K562 (cell line): ENCODE measurements at places on chromosomes 13 and 19. TPM values are rescaled to one million over a fixed set of nuclear protein-coding genes. Genes with fewer than 3 reads are reported as not detected.

DNA sequence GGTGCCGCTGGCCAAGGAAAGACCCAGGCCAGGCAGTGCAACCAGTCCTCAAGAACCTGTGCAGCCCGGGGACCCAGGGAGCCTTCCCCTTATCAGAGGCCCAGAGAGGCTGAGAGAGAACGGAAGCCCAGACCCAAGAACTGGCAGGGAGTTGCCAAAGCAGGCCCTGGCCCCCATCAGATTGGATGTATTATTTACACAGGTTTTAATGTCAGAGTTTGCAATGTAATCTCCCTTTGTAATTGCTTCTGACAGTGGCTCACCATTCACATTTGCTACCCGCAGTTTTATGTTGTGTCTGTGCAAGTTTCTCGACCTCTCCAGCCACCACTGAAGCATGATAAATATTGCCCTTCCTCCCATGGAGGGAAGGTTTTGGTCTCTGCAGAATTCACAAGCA is 660.9 kb downstream of the LIG4 start:
- no peak for DNase-seq

- no peak for DNase-seq
Observed at GRCh38 chr13:100824366-100824765, 149.8 kb upstream of the TMTC4 start.

DNA sequence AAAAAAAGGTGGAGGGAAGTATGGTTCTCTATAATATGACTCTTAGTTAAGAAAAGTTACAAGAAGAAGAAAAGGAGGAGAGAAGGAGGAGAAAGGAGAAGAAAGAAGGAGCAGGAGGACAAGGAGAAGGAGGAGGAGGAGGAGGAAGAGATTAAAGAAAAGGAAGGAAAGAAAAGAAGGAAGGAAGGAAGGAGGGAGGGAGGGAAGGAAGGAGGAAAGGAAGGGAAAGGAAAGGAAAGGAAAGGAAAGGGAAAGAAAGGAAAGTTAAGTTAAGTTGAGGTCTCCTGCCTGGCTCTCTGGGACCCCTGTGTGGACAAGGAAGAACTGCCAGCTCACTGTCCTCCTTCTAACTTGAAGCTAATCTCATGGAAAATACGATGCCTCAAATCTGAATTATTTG is 429.5 kb downstream of the TSHZ3 start:
- no peak for DNase-seq

The ZNF699 gene
- 3.0 and 4.1 TPM in 2 replicates for total RNA-seq

The CYP4F8 gene
- not detected in 2 replicates for total RNA-seq
